ENCODE measurements at places on chromosomes 1 and 21.

- DNase-seq = no peak
Observed at GRCh38 chr1:232769733-232770132, 35.5 kb upstream of the MAP10 start.

DNA sequence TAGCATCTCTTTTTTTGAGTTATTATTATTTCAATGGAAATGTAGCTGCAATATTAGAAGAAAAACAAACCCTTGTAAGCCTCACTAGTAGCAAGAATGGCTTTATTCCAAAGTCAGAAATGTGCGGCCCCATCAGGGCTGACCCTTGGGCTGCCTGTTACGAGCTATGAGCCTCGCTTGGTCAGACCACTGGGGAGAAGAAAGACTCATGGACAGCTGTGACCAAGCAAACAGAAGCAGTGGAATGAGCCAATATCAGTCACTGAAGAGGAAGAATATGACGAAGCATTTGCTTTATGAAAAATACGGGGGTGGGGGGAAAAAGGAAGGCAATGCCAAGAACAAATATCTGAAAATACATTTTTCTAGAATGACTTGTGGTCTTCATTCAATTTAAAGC lies 504.5 kb downstream of the LMO4 start:
- no peak for DNase-seq

DNA sequence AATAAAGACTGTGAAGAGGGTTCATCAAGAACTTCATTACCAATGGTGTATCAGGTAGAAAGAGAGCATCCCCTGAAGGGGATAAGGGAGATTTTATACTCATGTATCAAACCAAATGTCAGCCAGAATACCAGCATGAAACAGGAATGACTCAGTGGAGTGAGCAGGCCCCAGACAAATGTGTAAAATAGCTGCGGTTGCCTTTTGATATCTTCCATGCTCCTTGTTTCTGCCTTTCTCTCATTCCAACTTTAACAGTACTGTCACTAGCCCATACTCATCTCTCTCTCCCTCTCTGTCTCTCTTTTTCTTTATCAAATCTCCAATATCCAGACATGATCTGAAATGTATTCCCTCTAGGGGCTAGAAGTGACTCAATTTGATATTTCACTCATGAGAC lies 47.8 kb downstream of the GPR88 start:
- no peak for DNase-seq

- DNase-seq = no peak
Observed at GRCh38 chr1:226541631-226542622, 6.6 kb upstream of the STUM start.

DNA sequence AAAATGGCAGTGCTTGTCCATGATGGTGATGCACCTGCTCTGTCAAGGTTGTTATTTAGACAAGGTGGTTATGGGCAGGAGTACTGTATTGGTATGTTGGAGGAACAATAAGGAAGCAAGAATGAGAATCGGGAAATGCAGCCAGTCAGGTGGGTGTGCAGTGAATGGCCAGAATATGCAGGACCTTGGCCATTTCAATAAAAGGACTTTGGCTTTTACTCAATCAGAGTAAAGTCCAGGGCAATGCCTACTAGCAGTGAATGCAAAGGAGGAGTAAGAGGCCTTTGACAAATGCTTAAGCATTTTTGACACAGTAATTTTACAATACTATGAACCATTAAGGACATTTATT lies 2.4 kb upstream of the CHML start:
- DNase-seq = no peak

DNA sequence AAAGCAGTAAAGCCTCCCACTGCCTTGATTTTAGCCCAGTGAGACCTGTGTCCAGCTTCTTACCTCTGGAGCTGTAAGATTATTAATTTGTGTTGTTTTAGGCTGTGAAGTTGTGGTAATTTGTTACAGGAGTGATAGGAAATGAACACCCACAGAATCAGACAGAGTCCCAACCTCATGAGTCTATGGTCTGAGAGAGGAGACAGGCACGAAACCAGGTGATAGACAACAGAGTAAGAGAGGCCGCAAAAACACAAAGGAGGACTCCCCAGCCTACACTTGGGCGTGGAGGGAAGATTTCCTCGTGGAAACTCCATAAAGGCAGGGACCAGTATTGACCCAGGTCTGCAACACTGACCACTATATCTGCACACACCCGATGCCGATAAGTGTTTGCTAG lies 234.6 kb upstream of the JUN start:
- no peak for DNase-seq

All from occipital lobe (tissue), 3 donors.